Stimulated activated CD8-positive, alpha-beta memory T cell treated with anti-CD3 and anti-CD28 coated beads, Interleukin-4, amount 100 ng/mL, for 4 hours (primary cell): ENCODE measurements at places on chromosomes 5 and 9.

DNA sequence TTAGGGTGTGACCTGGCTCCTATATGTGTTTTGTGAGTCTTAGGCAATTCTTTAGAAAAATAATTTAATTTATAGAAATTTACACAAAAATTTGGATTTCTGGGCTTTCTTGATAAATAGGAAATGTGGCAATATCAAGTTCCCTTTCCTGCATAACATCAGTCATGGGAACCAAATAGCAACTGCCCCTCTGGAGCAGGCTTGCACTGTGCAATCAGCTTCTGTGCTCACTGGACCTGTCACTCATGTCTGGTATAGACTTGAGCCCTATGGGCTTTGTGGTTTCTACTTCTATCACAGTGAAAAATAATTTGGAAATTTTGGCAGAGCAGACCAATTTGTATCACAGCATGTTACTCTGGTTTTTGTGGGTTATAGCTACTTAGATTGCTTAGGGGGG lies 131.7 kb downstream of the ADGRV1 start:
- DNase-seq = no peak

DNA sequence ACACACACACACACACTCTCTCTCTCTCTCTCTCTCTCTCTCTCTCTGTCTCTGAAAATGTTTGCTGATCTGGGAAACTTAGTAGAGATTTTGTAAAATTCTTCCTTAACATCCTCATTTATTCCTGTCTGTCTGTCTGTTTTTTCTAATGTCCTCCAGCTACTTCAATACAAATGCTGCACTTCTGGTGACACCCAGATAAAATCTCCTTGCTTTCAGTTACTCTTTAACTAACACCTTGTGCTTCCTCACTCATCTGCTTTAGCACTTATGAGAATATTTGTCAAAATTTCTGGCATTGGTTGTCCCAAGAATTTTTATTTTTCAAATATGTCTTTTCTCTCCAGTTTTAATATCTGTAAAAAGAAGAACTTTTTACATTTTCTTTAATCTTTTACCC lies 35.0 kb upstream of the ARRDC3 start:
- DNase-seq = no peak

DNA sequence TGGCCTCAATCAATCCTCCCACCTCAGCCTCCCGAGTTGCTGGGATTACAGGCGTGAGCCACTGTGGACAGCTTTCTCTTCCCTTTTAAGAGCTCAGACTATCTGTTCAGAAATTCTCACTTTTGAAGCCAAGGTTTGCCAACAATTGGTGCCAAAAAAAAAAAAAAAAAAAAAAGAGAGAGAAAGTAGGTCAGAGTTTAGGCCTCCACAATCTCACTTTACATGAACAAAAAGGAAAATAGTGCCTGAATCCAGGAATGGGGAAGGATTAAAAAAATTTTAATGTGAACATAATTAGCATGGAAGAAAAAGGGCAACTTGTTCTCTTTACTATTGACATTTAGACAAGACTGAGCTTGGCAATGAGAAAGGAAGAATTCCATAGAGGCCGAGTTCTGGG lies 94.1 kb downstream of the NSG2 start:
- no peak for DNase-seq

- no peak for DNase-seq
These were observed 110.5 kb upstream of the CD180 start for GRCh38 chr5:67306965-67307607.

GRCh38 chr5:113337515-113338415 lies 97.0 kb downstream of the TSSK1B start:
- no peak for DNase-seq

DNA sequence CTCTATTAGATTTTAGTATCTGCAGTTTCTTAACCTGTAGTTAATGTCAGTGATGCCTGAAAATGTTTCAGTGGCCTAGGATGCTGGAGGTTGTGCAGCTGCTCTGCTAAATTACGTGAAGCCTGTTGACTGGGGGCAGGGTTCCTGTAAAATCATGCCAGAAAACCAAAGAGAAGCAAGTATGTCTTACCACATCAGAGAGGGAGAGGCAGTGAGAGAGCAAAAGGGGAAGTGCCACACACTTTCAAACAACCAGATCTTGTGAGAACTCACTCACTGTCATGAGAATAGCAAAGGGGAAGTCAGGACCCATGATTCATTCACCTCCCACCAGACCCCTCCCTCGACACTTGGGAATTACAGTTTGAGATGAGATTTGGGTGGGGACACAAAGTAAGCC lies 83.9 kb upstream of the CYLC2 start:
- DNase-seq = no peak
